ENCODE measurements at places on chromosomes 5 and 9.

DNA sequence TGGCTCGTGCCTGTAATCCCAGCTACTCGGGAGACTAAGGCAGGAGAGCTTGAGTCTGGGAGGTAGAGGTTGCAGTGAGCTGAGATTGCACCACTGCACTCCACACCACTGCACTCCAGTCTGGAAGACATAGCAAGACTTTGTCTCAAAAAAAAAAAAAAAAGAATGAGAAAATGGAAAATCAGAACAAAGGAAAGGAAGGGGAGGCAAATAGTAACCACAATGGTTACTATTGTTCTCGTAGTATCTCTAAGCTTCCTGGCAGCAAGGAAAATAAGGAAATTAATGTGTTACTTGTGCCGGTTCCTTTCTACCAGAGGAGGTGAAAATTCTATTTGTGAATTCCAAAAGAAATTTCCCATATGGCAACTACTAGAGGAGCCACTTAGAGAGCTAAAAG lies 48.5 kb upstream of the BNC2 start:
- DNase-seq = no peak

- DNase-seq = no peak
These were observed 80.5 kb downstream of the PLPP1 start for GRCh38 chr5:55454282-55454681.

- DNase-seq = no peak
These were observed 144.9 kb downstream of the GIN1 start for GRCh38 chr5:102975045-102975444.

GRCh38 chr9:126523611-126524111 lies 90.1 kb upstream of the LMX1B start:
- DNase-seq = no peak

GRCh38 chr5:102901424-102902134 lies 146.5 kb downstream of the PAM start:
- DNase-seq = no peak

DNA sequence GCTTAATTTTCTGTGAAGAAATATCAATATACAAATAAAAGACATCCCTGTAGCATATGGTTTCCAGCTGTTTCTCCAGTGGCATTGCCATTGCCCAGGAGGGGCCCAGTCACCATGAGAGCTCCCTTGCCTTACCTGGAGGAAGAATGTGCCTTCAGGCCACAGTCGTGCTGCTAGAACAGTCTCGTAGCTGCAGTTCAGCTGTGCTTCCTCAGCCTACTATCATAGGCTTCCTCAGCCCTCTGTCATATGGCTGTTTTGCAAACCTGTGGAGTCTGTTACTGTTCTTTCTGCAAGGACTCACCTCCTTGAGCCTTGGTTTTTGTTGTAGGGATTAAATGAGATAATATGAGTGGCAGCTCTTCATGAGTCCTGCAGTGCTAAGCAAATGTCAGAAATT lies 67.6 kb downstream of the RCL1 start:
- no peak for DNase-seq

- DNase-seq = no peak
These were observed 70.3 kb downstream of the ZSWIM6 start for GRCh38 chr5:61402244-61402823.

DNA sequence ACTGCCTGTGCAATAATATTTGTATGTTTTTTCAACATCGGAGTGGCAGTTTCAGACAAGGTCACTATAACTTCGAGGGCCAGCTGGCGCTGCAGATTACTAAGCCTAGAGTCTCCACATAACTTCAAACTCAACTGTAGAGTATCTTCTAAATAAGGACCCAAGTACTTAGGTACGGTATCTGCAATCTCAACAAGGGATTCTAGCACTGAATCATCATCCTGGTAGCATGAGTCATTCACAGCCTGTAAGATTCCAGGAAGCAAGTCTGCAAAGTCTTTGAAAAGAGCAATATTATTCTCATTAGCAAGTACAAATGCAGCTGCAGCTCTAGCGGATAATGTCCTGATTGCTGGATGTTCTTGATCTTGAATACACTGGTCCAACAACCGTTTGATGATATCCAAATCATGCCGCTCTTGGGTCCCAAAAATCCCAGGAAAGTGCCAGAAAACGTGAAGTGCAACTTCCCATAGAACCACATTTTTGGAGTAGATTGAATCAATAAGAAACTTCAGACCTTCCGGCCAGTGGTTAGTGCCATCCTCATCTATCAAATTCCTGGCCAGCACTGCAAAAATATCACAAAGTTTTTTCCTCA lies 654 bp downstream of the RANBP6 start:
- DNase-seq = no peak

DNA sequence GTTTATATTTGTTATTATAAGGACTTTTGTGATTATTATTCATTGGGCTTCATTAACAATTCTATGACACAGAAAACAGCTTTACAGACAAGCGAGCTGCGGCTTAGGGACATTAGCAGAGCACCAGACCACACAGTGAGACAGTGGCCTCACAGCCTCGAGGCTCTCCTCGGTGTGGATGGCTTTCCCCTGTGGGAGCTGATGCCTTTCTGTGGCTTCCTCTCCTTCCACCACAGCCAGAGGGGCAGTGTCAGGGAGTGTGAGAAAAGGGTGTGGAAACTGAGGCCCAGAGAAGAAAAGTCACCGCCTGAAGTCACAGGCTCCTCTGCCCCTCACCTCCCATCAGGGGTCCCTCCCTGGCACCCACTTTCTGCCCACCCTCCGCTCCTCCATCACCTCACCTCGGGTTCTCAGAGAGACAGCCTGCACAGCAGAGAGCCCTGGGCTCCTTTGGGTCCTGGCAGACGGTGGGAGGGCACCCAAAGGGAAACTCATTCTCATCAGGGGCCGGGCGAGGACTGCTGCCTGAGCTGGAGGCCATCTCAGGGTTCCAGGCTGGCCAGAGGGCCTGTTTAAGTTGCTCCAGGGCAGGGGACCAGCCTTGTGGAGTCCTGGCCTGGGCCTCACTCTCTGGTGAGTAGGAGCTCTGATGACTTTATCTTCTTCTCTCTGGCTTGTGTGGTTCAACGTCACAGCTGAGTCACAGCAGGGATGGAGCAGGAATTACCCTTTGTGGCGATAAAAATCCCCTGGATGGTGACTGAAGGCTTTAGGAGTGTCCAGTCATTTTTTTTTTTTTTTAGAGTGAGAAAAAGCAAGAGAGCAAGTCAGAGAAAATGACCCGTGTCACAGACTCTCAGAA lies 830 bp downstream of the TRAF1 start:
- peak; percentile 76 for DNase-seq

DNA sequence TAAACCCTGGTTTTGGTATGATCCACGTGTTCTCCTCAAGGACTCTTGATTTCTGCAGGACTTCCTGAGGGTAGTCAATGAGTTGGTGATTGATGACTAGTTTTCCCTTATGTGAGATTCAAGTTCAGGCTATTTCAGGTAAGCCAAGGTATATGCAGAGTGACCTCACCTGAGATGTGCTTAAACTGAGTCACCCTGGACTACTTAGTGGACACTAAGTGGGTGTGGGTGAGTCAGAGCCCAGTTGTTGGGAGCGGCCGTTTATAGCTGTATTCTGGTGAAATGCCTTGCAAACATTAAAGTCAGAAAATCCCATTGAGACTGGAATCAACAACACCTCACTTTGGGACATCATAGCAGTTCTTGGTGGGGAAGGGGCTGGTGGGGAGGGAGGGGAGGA lies 62.9 kb downstream of the SLC28A3 start:
- DNase-seq = no peak

DNA sequence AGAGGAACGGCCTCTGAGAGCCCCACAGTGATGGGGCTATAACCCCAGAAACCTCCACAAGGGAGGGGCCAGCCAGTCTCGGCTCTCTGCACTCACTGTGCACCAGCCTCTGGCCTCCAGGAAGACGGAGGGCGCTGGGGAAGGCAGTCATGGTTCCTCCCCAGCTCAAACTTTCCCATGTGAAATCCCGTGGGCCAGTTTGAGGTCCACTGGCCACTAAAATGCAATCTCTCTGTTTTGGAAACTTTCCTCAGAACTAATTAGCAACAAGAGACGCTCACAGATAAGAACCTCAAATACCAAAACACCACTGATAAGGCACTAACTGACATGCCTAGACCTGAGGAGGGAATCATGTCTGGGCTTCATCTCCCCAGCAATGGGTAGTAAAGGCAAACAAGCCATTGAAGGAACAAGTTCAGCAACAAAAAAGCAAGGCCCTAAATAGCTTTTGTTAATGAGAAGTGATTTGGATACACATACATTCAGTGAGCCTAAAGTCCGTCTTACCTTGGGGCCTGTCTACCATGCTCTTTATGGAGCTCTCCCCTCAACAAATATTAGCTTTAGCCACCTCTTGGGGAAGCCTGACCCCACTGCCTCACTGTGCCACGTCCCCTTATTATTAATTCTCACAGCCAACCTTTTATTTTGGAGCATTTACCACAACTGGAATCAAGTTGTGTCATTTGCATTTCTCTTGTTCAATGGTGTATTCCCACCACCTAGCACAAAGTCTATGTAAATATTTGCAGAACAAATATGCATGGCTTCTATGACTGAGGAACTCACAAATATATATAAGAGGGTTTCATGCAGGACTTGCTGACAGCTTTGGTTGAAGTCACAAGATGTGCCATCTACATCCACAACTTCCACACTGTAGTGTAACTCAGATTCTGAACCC lies 56.1 kb upstream of the GLRX start:
- DNase-seq = no peak

DNA sequence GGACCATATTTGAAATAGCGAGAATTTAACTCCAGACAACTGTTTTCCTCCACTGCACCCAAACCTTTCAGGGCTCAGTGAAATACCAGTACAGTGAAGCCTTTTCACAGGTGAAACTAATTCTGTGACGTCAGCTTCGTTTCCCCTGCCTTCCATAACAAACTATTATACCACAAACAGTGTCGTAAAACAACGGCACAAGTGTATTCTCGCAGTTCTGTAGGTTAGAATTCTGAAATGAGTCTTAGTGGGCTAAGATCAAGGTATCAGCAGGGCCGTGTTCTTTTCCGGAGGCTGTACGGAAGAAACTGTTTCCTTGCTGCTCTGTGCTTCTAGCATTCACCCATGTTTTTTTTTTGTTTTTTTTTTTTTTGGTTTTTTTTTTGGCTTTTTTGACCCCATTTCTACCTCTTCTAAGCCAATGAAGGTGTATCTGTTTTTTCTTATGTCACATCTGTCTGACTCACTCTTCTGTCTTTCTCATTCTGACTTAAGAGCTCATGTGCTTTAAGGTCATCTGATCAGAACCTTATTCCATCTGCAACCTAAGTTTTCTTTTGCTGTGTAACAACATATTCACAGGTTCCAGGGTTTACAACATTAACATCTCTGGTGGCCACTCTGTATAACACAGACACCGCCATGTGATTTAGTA lies 20.1 kb downstream of the ISOC1 start:
- DNase-seq = no peak

Data from T1000 (cell line).